ENCODE measurements at places on chromosomes 1 and 21.

DNA sequence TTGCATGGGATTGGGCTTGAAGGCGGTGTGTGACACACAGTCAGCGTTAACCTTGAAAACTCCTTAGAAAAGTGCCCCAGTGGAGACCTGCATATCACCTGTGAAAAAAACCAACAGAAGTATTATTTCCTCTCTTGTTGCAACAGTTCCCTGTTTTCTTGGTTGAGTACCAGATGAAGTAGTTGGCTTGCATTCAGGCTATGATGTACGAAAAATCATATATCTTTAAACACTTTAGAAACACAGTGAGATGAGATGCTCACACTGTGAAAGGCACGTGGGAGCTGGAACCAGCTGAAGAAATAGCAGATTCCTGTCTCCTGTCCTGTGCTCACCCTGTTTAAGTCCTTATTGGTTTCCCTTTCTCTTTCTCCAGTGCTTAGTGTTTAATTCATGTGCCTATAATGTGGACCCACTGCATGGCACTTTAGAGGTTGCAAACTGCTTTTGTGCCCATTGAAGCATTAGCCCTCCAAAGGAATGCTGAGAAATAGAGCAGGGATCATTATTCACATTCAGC, 2.8 kb downstream of the CAMK1G start:
- no peak for DNase-seq

GRCh38 chr1:244953901-244954300, 89.6 kb upstream of the HNRNPU start:
- DNase-seq = no peak

DNA sequence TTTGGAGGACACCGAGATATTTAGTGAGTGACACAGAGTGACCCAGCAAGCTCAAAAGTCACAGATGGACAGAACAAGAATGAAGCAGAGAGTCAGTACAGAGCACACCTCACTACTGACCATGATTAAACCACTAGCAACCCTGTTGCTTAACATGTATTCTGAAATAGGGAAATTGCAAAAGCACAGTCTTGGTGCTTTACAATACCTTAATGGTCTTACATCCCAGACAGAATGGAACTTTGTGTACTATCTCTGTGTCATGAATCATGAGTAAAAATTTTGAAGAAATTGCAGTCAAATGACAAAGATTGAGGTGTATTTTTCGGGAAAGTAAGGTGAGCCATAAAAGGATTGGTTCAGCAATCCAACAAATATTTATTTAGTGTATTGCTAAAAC, 2.7 kb upstream of the SAMSN1 start:
- DNase-seq = no peak

- DNase-seq = no peak
Observed at GRCh38 chr1:64107118-64107519, 96.3 kb upstream of the UBE2U start.

- peak; percentile 95 for DNase-seq
Observed at GRCh38 chr1:31376375-31377134, 3.7 kb upstream of the FABP3 start.

DNA sequence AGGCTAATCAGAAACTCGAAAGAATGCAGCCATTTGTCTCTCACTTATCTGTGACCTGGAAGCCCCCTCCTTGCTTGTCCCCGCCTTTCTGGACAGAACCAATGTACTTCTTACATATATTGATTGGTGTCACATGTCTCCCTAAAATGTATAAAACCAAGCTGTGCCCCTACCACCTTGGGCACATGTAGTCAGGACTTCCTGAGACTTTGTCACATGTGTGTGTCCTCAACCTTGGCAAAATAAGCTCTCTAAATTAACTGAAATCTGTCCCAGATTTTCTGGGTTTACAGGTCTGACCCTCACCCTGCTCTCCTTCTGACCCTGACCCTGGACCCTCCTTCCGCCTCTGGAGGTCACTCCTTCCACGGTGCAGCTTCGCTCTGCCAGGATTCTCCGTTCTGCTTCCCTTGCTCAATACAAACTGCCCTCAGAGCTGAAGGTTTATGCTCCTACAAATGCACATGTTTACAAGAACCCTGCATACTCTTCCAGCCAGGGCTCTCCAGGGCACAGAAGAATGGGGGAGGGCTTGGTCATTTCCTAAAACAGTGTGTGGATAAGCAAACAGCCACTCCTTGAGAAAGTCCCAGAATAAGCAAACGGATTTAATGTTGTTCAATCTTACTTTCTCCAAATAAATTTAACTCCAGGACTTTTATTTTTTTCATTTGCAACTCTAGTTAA, 160.5 kb downstream of the ACTL8 start:
- DNase-seq = no peak

DNA sequence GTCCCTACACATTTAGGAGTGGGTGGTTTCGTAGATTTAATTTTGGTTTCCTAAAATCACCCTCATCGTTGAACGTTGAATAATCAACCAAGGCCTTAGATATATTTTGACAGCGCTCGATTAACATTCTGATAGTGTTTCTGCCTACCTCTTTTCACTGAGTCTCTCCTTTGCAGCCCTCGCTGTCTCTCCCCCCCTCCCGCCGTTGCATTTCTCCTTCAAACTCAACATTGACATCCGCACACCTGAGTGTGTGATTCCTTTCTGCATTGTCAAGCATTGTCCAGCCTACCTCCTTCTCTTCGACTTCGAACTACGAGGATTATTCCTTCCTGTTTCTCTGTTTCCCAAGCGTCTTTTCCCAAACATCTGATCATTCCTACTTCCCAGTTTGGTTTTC, 1.8 kb upstream of the ADAMTS1 start:
- DNase-seq = no peak

DNA sequence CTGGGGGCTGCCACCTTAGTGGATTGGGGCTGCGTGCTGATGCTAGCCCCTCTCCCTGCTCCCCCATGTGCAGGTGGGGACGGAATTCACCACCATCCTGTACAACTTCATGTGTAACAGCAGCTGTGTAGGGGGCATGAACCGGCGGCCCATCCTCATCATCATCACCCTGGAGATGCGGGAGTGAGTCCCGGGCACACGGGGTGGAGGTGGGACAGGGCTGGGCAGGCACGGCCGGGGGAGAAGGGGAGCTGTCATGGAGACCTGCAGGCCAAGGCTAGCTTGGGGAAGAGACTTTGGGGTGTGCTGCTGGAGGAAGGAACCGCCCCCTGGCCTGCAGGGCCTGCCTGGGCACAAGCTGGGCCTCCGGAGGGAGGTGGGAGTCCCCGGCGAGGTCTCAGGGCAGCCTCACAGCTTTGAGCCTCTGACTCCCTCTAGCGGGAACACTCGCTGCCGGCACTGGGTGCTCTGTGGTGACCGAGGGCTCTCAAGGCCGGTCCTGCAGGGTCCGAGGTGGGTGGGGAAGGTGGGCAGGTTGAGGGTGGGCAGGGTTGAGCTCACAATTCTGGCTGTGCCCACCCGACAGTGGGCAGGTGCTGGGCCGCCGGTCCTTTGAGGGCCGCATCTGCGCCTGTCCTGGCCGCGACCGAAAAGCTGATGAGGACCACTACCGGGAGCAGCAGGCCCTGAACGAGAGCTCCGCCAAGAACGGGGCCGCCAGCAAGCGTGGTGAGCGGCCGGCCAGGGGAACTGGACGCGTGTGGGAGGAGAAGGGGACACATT, 25.0 kb upstream of the CCDC27 start:
- DNase-seq = no peak

- DNase-seq = no peak
Observed at GRCh38 chr1:67339623-67340343, 32.1 kb downstream of the IL12RB2 start.

DNA sequence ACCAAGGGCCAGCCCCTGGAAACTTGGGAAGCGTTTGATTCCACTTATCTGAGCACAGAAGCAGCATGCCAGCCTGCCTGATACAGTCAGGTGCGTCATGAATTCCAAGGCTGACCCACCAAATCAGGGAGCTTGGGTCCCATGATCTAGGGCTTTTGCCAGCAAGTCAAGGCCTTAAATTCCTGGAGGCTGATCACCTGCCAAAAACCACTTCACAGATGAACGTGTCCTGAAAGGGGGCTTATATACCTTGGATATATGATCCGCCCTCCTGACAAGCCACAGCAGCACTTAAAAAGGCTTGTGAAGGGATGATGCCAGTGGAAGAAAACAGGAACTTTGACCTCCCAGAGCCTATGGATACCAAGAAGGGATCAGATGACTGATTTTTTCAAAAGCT, 24.0 kb upstream of the CLIC6 start:
- no peak for DNase-seq

GRCh38 chr1:205072881-205073280, 11.4 kb downstream of the TMEM81 start:
- no peak for DNase-seq

- DNase-seq = no peak
Observed at GRCh38 chr1:31970873-31971272, 32.7 kb upstream of the PTP4A2 start.

DNA sequence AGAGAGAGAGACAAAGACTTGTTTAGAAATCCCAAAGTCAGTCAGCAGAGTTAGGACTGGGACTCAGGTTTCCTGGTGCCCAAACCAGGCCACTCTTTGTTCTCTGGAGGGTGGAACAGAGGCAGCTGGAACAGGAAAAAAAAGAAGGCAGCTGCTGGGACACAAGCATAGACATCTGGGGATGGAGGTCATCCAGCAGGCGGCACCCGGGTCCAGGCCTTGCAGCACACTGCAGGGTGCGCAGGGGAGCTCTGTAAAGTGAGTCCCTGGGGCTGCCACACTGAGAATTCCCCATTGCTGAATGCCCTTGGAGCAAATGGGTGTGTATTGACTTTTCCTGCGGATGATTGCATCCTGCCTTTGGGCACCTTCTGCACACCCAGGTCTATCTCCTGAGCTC, 222.9 kb upstream of the CSF3R start:
- no peak for DNase-seq

Measured in NCI-H446 (cell line).